Glutamatergic neuron (in vitro differentiated cells): ENCODE measurements at places on chromosomes 11 and 22. TPM values are rescaled to one million over a fixed set of nuclear protein-coding genes. Genes with fewer than 3 reads are reported as not detected.

APOA4 gene
- not detected for total RNA-seq

HTR3B gene
- total RNA-seq: not detected

TRIM29 gene
- total RNA-seq: not detected

POU2AF1 gene
- not detected for total RNA-seq

RHBDD3 gene
- 50.4 TPM for total RNA-seq

KRTAP5-9 gene
- total RNA-seq: 0.76 TPM

HIRA gene
- 51.0 TPM for total RNA-seq

SERHL2 gene
- total RNA-seq: 4.4 TPM

SORL1 gene
- 11.1 TPM for total RNA-seq

RIC3 gene
- total RNA-seq: 34.4 TPM

OR52I2 gene
- total RNA-seq: 0.49 TPM

SHISAL1 gene
- total RNA-seq: 3.2 TPM
